ENCODE measurements at places on chromosomes 7 and 10. TPM values are rescaled to one million over a fixed set of nuclear protein-coding genes. Genes with fewer than 3 reads are reported as not detected.

AKR1C2 gene
- not detected for polyA plus RNA-seq

GRCh38 chr10:108970016-108970415 is 953.3 kb downstream of the XPNPEP1 start:
- peak; percentile 13 for DNase-seq

DNA sequence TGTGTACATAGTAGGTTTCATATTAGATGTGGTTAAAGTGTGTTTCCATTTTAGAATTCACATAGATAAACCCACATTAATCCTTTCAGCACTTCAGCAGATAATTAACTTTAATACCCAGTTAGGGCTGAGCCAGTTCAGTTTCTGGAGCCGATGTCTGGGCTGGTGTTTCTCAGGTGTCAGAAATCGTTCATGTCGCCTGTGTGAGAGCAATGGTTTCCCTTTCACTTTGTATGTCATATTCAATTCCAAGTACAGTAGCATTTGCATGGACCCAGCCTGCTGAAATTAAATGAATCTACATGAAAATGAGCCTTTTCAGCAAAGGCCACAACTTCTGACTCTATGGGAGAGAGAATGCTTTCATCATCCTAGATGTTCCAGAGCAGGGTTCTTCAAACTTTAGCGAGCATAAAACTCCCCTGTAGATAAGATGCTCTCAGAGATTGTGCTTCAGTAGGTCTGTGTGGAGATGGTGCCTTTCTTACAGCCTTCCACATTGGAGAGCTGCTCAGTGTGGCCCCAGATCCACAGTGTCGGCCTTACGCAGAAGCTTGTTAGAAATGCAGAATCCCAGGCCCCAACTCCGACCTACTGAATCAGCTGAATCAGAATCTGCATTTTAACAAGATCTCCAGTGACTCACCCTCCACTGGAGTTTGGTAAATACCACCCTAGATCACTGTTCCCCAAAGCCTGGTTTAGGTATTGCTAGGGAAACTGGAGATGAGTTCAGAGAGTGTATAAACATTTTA is 19.6 kb downstream of the WIPF3 start:
- no peak for DNase-seq

DNA sequence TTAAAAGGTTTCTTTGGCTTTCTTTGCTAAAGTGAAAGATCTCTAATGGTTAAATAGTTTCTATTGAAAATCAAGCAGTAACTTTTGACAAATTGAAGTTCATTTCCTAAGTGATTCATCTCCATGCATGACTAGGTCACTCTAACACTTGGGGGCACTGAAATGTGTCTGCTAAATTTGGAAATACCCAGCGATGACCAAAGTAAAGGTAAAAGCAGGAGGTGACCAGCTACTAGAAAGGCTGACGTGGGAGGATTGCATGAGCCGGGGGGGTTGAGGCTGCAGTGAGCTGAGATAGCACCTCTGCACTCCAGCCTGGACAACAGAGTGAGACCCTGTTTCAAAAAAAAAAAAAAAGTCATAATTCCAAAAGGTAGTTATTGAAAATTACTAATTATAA is 111.8 kb upstream of the GPR141 start:
- DNase-seq, result no peak

DNA sequence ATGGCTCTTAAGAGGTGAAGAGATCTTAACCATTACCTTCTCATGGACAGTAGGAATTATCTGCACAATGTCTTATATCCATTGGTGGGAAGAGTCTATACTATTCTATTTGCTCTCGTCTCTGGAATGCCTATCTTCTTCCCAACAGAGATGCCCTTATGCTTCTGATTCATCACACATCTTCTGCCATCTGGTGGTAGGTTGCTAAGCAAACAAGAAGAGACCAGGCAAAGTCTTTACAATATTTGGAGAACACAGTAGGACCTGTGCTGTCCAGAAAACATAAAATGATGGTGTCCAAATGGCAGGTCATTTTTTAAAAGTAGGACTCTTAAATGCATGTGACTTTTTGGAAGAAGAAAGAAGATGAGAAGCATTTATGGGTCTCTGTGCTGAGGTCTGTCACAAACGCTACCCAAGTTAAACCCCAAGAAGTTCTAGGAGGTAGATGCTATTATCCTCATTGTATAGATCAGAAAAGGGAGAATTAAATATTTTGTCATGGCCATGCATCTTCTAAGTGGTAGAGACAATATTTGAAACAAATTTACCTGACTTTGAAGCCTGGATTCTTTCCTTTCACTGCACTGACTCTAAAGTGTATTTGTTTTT is 67.8 kb upstream of the NXPH1 start:
- DNase-seq, result no peak
